ENCODE measurements at places on chromosomes 5 and 9. TPM values are rescaled to one million over a fixed set of nuclear protein-coding genes. Genes with fewer than 3 reads are reported as not detected.

Gene LMX1B
- not detected for total RNA-seq

Gene OBP2B
- not detected for total RNA-seq

Gene PSD2
- 0.17 TPM for total RNA-seq

Gene CTSV
- total RNA-seq, result under 0.01 TPM

Gene GLRA1
- total RNA-seq, result not detected

Gene MYO10
- 95.5 TPM for total RNA-seq

Gene PKN3
- 1.7 TPM for total RNA-seq

Gene RNF183
- total RNA-seq, result not detected

Gene IRX4
- not detected for total RNA-seq
